ENCODE measurements at places on chromosomes 2 and 18.
A peak's percentile ranks its signal among the peaks of the same experiment; 100 is the strongest.

DNA sequence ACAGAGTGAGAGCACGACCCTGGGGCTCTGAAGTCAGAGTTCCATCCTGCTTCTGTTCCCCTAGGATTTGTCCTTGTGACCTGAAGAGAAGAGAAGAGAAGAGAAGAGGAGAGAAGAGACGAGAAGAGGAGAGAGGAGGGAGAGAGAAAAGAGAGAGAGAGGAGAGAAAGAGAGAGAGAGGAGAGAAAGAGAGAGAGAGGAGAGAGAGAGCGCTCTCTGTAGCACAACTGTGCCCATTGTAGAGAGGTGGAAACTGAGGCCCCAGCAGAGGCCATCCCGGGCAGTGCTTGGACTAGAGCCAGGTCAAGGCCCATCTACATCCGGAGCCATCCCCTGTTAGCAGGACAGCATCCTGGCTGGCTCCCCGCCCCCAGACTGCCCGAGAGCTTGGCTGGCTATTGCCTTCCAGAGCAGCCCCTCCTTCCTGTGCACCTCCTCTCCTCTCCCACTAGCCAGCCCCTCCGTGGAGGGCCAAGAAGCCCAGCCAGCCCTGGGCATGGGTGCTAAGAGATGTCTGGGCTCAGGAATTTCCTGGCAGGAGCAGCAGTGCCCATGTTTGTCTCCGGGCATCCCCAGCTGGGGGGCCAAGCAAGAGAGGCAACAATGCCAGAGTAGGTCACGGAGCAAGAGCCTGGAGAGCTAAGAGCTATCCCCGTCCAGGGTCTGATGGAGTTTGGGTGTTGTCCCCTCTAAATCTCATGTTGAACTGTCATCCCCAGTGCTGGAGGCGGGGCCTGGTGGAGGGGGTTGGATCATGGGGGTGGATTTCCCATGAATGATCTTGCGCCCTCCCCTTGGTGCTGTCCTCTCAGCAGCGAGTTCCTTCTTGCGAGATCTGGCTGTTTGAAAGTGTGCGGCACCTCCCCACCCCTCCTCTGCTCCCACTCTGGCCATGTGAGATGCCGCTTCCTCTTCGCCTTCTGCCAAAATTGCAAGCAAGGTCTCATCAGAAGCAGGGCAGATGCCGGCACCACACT lies 18.2 kb upstream of the GPR55 start:
- DNase-seq: peak; percentile 83

- DNase-seq: no peak
Observed at GRCh38 chr2:119744335-119744939, 15.3 kb upstream of the PTPN4 start.

DNA sequence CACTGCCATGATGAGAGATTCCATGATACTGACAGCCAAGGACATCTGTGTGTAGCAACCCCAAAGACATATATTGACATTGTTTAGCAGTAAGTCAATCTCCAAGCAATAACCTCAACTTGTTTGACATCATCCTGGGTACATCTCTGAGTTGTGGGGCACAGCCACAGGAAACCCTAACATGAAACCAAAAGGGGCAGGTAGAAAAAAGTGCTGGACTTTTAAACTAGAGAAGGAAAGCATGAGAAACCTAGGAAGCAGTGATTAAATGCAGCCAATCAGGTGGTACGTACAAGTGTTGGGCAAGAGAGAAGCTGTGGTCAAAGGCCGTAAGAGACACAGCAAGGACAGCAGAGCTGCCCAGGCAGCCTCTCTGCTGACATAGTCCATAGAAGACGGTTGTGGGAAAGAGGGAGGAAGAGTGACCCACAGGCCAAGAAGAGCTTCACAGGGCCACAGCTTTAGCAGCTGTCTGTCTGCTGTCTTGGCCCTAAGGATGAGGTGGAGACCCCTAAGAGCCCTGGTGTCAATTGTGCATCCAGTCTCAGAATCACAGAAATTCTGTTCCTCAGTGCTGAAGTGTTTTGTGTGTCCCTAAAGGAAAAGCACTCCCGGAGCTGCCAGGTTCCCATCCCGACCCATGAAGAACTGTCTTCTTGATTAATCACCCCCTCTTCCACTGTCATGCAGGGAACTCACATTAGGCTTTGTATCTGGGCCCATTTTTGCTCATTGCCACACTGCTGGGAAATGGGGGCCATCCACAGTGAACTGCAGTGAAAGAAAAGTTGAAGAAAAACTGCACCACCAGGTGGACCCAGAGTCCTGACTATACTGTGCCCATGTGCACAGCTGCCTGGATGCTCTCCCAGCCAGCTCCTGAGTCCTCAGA lies 25.4 kb upstream of the CHN1 start:
- DNase-seq: peak; percentile 28

DNA sequence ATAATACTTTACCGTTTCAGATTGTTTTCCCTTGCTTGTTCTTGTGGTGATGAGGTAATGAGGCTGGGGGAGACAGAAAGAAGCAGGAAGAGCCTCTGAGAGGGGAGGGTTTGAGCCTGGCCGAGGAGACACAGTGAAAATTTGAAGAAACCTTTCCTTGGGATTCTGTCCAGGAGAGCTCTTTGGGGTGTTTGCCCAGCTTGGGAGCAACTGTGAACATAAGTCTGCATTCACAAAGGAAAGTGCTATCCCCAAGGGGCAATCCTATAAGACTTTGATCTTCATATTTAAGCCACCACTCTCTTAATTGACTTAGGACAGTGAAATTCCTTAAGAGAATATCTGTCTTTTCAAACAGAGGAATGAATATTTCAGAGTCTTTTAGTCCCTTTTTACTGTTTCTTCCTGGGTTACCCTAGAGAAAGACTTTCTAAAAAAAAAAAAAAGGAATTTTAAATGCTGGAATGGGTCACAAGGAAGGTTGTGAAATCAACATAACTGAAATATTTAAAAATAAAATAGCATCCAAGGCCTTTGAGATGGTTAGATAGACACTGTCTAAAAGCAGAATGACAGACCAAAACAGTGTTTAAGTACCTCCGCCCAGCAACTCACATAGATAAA lies 52.5 kb upstream of the STAM2 start:
- DNase-seq: no peak

- no peak for DNase-seq
Observed at GRCh38 chr2:175676813-175677212, 325.3 kb downstream of the LNPK start.

DNA sequence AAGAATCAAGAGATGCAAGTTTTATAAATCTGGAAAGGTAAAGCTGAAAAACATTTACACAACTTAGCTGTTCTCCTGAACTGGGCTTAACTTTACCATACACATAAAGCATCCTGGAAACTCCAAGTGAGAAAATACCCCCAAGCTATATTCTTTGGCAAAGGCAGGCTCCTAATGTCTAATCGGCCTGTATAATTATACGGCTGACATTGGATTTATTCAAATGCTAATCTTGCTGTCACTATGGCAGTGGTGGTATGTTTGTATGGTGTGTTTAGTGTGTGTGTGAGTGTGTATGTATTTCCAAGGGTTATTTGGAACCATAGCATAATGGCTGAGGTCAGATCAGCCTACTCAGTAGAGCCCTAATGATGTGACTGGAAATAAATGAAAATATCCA lies 1031.8 kb upstream of the ZEB2 start:
- DNase-seq: no peak

DNA sequence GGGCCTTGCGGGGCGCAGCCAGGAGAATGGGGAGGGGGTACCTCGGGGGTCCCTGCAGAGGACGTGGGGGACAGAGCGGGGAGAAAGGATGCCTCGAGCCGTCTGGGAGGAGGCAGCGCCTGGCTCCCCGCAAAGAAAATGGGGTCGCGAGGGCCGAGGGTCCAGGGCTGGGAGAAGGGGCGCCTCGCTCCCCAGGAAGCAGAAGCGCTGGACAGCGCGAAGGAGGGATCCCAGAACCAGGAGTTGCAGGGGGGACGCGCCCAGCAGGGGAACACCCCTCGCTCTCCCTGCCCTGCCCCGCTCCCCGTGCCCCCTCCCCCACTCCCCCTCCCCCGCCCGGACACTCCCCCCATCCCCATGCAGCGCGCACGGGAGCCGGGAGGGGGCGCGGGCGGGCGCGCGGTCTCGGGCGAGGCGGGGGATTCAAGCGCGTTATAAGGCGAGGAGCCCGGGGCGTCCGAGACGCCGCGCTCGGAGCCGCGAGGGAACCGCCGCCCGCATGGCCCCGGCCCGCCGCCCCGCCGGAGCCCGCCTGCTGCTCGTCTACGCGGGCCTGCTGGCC lies at the start of gene ERFE:
TSS of gene ERFE (plus strand) at position 462 of the 562 bp plus-strand sequence. CDS start at position 500, 38 bp downstream.
- DNase-seq: no peak

- no peak for DNase-seq
Observed at GRCh38 chr2:62928015-62928414, 122.6 kb upstream of the OTX1 start.

GRCh38 chr18:50232419-50232818 lies 33.9 kb downstream of the CFAP53 start:
- no peak for DNase-seq

DNA sequence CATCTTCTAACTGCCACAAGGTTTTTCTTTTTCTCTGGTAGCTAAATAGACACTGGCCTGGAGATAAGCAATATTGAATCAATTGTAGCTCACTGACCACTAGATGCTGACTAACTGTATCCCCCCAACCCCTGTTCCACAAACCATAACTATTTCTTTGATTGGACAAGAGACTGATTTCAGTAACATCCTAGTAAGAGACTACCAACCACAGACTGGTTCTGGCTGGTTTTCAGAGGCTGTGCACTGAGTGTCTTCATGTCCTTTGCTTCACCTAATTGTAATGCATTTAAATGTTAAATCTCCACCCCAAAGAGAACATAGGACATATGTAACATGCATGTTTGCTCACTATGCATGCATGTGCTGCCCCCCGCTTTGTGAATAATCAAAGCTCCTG lies 3.2 kb upstream of the AAK1 start:
- DNase-seq: no peak

DNA sequence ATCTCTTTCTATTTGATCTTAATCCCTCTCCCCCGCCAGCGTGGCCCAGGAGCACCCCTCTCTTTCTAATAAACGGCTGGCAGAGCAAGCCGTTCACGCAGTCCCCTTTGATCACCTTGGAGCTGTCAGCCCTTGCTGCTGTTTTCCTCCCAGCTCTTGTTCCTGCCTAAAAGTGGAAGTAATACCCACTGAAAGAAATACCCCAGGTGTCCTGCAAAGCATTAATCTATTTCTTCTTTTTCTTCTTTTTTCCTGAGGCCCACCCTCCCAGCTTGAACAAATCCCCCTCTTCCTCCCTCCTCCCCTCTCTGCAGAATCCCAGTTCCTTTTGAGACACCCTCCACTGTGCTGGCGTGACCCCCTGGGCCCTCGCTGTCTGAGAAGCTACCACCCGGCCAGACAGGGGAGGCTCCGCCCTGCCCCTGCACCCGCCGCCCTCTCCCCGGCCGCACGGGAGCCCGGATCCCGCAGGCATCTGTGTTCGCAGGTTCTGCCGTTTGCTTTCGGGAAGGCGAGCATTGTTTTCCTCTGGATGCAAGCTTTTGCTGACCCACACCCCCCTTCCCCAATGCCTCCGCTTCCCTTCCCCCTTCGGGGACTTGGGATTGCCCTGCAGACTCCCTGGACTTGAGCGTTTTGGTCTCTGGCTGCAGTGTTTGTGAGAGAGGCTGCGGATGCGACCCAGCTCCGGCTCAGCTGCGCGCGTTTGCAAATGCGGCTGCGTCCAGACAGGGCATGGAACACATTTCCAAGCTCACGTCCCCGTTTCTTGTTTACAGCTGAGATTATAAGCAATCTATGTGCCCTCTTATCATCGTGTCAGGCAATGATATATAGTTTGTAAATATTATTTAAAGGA lies 631.5 kb downstream of the NYAP2 start:
- DNase-seq: peak; percentile 52

GRCh38 chr2:53724536-53724935 lies 43.1 kb upstream of the CHAC2 start:
- DNase-seq: no peak

GRCh38 chr18:25134861-25135260 lies 217.1 kb downstream of the ZNF521 start:
- no peak for DNase-seq

- DNase-seq: no peak
Observed at GRCh38 chr18:36469461-36469860, 171.9 kb downstream of the FHOD3 start.

- no peak for DNase-seq
Observed at GRCh38 chr2:9909106-9909505, 42.4 kb upstream of the GRHL1 start.

DNA sequence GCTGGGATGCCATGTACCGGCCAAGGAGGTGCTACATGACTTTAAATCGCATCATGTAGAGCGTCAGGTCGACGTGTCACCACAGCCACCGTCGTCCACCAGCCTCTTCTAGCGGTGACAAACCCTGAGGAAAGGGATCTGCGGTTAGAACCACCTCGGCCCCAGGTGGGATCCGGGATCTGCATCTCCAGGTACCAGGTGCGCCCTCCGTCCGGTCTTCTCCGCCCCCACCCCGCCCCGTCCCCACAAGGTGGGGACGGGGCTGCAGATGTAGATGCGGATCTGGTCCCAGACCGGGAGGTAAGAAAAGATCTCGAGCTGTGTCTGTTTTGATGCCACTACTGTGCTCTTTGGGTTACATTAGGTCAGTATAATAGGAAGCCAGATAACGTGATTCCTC lies 38.4 kb downstream of the C1D start:
- no peak for DNase-seq

- no peak for DNase-seq
Observed at GRCh38 chr2:238633426-238634328, 206.9 kb downstream of the ASB1 start.

DNA sequence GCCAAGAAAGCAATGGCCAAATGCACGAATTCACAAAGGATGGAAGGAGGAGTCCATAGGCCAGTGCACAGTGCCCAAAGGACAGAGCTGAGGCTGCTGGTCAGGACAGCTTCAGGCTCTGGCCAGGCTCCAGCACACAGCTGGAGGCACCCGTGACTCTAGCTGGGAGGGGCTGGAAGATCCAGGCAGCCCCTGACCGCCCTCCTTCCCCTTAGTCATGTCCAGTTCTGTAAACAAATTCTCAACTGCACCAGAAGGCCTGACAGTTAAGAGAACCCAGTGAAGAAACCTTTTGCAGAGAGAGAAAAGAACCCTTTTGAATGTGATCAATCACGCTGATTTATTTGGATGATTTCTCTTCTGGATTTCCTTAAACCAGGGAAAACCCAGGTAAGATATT lies 7.7 kb upstream of the YWHAQ start:
- DNase-seq: no peak

GRCh38 chr2:239716536-239717318 lies 308.4 kb downstream of the NDUFA10 start:
- DNase-seq: no peak

DNA sequence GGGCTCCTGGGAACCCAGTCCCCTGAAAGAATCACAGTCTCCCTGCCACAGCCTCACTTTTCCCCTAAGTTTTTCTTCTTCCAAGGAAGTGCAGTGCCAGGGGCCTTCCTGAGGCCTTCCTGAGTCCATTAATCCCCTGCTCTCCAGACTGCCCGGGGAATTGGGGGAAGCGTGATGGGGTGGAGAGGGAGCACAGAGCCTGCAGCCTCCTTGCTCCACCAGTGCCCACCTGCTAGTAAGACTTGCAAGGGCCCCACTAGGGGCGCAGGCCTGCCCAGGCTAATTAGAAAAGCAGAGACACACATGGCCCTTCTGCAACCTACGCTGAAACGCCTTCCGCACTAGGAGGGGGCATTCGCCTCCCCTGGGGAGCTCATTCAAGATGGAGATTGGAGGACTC lies 110.6 kb downstream of the MRO start:
- DNase-seq: no peak

DNA sequence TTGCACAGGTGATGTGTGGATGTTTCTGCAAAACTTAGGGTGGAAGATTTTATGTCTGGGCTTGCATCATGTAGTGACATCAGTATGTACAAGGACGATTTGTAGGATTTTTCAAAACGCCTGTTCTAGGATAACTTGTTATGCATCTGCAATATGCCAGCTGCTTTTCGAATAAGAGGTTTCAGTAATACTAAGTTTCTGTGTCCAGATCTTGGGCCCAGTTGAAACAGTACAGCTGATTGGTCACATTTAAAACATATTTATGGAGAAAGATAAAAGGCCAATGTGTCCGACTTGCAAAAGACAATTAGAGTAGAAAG lies 1.2 kb downstream of the PTPN4 start:
- DNase-seq: no peak

All from CD14-positive monocyte (primary cell).